ENCODE measurements at places on chromosomes 6 and 20.

DNA sequence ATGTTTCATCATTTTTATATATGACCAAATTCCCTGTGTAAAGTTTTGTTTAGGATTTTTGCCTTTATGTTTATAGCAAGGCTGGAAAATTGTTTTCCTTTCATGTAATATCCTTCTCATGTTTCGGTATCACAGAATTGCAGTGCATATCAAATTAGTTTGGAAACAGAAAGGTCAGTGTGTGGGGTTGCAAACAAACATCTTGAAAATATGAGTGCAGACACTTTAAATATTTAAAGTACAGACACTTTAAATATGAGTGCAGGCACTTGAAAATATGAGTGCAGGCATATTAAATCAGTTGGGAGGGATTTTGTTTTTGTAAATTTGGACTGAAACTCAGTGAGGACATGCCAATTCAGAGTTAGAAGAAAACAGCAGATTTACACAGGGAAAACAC, 6.5 kb downstream of the SLPI start:
- DNase-seq, result no peak

- peak; percentile 47 for DNase-seq
Observed at GRCh38 chr20:13221673-13222318, 722 bp downstream of the ISM1 start.

DNA sequence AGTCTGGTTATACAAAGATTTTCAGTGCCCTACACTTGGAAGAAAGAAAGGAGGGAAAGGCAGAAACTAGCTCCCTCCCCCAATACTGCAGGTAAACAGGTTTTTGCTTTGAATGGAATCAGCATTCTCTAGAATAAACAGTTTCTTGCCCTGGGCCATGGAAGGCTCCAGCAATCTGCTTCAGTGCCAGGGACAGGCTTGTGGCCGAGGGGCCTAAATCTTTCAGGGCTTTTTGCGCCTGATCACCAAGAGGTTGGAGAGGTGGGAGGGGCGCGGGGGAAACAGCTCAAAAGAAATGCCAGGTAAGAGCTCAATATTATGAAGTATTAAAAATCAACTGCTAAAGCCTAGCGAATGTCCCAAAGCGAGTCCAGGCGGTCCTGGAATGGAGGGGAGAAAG, 23.8 kb downstream of the TFAP2B start:
- DNase-seq, result no peak

DNA sequence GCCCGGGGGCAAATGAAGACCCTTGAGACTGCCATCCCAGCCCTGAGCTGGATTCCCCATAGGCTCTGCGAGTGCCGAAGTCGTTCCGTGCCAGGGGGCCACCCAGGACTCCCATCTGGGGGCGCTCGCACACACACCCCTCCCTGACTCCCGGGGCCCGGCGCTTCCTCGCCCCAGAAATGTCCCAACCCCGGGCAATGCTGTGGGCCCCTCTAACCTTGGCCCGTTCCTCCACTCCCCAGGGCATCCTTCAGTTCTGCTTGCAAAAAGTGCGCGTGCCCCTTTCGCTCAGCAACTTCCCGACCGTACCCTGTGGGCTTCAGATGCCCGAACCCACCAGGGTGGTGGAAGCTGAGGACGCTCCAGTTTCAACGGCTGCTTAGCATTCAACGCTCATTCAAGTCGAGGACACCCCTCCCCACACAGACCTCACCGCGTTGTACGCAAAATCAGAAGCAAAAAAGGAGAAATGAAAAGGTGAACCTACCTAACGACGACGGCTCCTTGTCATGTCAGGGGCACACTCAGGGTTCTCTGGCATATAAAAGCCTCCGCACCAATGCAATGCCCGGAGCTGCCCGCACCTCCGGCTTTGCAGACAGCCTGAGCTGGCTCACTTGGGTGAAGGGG, 25.3 kb downstream of the RIPOR2 start:
- no peak for DNase-seq

- DNase-seq, result no peak
Observed at GRCh38 chr6:116398316-116399010, 27.7 kb downstream of the DSE start.

All from hepatic stellate cell (primary cell).